ENCODE measurements at places on chromosomes 7 and 10.

- DNase-seq = no peak
These were observed 71.8 kb upstream of the PIK3CG start for GRCh38 chr7:106793015-106793975.

DNA sequence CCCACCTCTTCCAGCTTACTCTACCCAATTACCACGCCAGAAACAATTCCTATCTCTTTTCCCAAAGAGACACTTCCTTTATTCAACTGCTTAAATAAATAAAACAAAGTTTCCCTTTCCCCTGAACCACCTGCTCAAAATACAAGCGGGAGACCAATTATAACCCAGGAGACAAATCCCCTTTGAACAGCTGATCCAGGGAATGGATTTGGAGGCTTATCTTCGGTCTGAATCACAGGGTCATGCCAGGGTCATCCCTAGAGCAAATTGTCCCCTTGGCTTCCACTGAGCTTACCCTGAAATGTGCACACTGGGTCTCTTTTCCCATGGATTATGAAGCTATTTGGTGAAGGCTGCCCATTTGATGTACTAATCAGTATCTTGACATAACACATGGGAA, 99.9 kb upstream of the JAZF1 start:
- DNase-seq = no peak

- no peak for DNase-seq
These were observed 182.0 kb downstream of the REEP3 start for GRCh38 chr10:63703113-63703670.

DNA sequence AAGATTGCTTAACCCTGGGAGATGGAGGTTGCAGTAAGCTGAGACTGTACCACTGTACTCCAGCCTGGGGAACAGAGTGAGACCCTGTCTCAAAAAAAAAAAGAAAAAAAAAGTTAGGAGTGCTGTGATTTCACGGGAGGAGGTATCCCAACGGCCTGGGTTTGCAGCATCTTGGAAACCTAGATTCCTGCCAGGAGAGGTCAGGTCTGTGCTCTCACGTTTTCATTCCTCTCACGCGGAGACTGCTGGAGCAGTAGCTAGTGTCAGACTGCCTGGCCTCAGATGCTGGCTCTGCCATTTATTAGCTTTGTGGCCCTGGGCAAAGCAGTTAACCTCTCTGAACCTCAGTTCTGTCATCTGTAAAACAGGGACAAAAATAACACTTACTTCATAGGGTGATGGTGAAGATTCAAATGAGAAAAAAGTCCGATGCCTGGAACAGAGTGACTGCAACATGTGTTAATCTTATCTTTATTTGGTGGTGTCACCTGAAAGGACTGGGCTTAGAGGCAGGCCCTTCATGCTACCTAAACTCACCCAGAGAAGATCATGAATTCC, 94.9 kb downstream of the GAD2 start:
- no peak for DNase-seq

DNA sequence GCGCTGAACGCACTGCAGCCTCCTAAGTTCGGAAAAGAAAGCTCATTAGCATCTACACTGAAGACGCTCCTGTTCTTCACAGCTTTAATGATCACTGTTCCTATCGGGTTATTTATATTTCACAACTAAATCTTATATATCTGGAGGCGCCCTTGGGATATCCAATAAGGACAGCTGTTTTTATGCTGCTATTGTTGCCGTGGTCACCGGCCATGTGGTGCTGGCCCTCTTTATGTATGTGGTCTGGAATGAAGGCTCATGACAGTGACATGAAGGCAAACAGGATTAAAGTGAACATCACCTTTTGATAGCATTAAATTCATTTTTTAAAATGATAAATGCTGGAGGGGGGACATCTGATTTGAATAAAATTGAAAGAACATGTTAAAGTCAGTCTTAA, 8.8 kb downstream of the BLVRA start:
- no peak for DNase-seq

DNA sequence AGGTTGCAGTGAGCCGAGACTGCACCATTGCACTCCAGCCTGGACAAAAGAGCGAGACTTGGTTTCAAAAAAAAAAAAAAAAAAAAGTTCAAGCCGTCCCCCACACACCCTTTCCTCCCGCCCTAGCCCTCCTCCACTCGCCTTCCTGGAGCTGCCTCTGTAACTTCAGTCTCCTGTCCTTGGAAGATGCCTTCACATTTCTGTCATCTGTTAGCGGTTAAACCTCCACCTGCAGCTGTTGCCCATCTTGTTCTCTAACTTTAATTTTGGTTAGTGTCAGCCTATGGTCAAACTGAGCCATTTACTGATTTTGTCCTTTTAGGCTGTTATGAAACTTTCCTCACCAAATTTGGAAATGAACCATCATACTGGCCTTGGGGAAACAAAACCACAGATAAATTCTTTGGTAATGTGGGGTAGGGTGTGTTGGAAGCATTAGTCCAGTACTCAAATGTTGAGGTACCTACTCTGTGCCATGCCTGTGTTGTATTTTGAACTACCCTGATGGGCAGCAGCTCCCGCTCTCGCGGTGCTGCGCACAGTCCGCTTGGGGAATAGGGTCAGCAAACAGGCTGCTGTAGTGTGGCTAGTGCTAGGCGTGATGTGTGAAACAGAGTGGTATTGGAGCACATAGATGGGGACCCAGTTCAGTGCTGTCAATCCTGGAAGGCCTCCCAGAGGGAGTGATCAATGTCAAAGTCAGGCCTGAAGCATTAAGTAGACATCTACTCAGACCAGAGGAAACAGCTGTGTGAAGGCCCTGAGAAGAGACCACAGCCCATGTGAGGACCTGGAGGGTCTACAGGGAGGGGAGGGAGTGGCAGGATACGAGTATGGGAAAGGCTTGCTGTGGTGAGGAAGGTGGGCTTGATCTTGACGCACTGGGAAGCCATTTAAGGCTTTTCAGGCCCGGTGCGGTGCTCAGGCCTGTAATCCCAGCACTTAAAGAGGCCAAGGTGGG, 26.9 kb downstream of the SFXN4 start:
- DNase-seq = no peak

All from activated T-helper 1 cell treated with Interleukin-2 at 50 U/mL for 16 hours (primary cell).